ENCODE measurements at places on chromosomes 5 and 9.

GRCh38 chr5:59560553-59560952 lies 333.0 kb downstream of the PDE4D start:
- no peak for DNase-seq

DNA sequence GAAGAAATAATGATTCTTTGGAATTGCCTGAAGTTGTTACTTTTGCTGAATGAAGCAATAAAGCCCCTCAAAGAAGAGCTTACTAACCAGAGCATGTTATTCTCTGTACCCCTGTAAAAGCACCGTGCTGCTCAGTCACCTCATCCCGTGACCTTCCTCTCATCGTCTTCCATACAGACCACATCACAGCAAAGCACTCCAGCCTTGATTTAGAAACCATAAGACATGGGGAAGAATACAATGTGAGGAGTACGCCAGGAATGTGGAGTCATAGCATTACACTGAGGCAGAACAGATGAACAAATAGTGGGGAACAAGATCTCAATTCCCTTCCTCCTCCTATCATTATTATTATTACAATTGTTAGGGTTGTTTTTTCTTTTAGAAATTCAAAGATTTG lies 49.1 kb downstream of the ERAP1 start:
- no peak for DNase-seq

DNA sequence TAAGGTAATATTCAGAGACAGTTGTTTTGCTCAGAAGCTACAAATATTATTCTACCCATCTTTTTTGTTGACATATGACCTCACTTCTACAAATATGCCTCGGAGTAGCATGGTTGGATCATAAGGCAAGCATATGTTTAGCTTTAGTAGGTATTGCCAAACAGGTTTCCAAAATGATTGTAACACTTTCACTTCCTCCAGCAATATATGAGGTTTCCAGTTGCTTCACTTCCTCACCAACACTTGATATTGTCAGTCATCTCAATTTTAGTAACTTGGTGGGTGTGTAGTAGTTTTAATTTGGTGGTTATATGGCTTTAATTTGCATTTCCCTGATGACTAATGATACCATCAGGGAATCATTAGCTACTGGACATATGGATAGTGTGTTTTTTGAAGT lies 46.7 kb downstream of the TNFSF8 start:
- DNase-seq: no peak

DNA sequence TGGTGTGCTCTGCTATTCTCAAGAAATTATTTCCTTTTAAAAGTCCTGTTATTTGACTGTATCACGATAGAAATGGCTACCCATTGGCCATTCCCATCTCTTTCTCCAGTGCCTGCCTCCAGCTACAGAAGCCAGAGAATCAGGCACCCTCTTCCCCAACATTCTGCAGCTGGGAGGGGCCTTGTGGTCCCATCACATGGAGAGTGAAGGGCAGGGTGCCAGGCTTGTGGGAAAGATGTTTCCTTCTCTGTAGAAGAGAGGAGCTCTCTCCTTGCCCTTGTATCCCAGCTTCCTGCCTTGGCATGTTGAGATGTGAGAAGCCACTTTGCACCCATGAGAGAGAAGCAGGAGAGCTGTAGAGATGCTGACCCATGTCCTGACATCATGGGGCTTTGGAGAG lies 465.0 kb downstream of the MTRR start:
- DNase-seq: no peak

DNA sequence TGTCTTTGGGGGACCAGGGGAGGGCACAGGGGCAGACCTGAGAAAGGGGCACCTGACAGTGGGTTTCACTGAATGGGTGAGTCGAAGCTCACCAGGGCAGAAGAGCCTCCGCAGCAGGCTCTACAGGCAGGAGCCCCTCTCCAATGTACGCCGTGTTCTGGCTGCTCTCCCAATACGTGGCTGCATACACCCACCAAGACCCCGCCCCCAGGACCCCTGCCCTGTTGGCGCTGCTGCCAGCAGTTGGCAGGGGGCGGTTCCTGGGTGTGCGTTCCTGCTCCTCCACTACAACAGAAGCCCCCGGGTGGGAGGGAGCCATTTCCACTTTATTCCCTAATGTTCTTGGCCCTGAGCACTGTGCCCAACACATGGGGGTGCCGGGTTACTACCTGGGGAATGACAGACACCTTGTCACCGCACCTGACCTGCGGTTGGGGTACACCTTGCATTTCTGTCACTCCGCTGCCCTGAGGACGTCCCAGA lies 30.3 kb downstream of the SARDH start:
- no peak for DNase-seq

GRCh38 chr9:136243631-136244030 lies 2.0 kb downstream of the QSOX2 start:
- no peak for DNase-seq

- DNase-seq: no peak
These were observed 217.0 kb downstream of the DMRT2 start for GRCh38 chr9:1267141-1267570.

All from AG08395 (cell line).